Activated effector memory CD4-positive, alpha-beta T cell treated with anti-CD3 and anti-CD28 coated beads, Interleukin-2, amount 50 U/mL, for 16 hours (primary cell): ENCODE measurements at places on chromosomes 11 and 22.
A peak's percentile ranks its signal among the peaks of the same experiment; 100 is the strongest.

DNA sequence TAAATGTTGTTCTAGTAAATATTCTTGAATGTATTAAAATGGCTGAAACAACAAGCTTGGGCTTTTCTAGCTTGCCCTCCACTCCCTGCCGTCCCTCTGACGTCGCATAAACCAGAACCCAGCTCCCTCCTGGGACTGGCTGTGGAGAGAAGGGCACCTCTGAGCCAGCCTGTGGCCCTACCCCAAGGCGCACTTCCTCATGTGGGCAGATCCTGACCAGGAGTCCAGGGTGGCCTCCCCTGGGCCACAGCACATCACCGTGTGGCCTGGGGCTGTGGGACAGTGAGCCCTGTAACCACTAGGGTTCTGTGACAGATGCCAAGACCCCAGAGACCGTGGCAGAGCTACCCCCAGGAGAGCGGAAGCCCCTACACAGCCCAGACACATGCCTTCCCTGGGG, 10.2 kb upstream of the ADORA2A start:
- DNase-seq, result no peak

- peak; percentile 67 for DNase-seq
Measured at GRCh38 chr11:61042961-61043540, 59.2 kb upstream of the CD5 start.

DNA sequence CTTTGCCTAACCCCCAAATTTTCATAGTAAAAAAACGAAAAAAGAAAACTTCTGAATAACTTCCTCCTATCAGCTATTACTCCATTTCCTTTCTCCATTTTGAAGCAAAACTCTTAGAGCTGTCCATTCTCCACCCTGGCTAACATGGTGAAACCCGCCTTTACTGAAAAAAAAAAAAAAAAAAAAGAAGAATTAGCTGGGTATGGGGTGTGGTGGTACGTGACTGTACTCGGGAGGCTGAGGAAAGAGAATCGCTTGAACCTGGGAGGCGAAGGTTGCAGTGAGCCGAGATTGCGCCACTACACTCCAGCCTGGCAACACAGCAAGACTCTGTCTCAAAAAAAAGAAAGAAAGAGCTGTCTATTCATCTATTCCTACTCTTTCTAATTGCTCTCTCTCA, 11.3 kb upstream of the NXF1 start:
- no peak for DNase-seq

- DNase-seq, result no peak
Measured at GRCh38 chr11:74507582-74507981, 14.1 kb upstream of the LIPT2 start.

DNA sequence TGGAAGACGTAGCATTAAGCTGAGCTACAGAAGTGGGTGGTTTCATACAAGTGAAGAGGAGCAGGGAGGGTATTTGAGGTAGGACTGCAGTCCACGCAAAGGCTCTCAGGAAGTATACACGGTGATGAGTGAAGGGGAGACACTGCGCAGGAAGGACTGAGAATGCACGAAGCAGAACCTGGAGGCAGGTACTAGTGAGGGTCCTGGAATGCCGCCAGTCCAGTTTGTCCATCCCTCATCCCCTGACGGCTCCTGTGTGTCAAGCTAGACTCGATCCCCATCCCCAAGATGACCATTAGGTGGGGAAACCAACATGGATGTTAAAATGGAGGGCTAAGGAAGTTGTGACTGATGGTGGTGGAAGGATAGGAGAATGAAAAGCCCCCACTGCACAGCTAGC, 23.8 kb downstream of the ART5 start:
- no peak for DNase-seq

DNA sequence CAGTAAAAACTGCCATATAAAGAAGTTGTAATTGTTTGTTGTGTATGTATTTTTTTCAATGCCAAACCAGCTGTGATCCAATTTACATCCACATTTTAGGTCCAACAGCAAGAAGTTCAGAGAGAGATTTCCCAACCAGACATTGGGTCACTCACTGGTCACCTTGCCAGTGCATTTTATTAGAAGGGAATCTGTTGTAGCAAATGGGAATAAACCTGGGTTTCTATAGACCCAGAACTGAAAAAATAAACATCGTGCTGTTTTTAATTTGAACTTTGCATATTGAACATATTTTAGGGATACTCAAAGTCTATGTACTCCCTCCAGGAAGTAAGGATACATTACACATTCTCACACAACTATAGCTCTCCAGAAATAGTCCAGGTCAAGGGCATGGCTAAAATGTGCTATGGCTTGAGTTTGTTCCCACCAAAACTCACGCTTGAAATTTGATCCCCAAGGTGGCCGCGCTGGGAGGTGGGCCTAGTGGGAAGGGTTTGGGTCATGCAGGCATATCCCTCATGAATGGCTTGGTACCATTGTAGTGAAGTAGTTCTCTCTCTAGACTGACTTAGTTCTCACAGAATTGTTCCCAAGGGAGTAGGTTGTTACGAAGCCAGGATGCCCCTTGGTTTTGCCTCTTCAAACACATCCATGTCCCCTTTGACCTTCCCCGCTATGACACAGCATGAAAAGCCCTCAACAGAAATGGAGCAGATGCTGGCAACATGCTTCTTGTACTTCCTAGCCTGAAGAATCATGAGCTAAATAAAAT, 90.9 kb downstream of the RRAS2 start:
- no peak for DNase-seq

- no peak for DNase-seq
Measured at GRCh38 chr11:3093281-3094191, 36.3 kb upstream of the CARS1 start.
